H1 (cell line): ENCODE measurements at places on chromosomes 4 and X. TPM values are rescaled to one million over a fixed set of nuclear protein-coding genes. Genes with fewer than 3 reads are reported as not detected.

Gene INPP4B
- total RNA-seq: 0.34 and 0.54 TPM in 2 replicates

Gene WAS
- 0.63 and 0.80 TPM in 2 replicates for total RNA-seq

- H3K4me1 ChIP-seq: no peaks in the 10 kb centered on the region
- DNase-seq: no peak
- H3K27ac ChIP-seq: no peak overlapping the region
- H3K27me3 ChIP-seq: no peaks in the 10 kb centered on the region
- no peak overlapping the region for H3K4me3 ChIP-seq
- no peaks in the 10 kb centered on the region for H3K36me3 ChIP-seq
Measured at GRCh38 chrX:144715337-144715736, 532.0 kb upstream of the SPANXN1 start.

DNA sequence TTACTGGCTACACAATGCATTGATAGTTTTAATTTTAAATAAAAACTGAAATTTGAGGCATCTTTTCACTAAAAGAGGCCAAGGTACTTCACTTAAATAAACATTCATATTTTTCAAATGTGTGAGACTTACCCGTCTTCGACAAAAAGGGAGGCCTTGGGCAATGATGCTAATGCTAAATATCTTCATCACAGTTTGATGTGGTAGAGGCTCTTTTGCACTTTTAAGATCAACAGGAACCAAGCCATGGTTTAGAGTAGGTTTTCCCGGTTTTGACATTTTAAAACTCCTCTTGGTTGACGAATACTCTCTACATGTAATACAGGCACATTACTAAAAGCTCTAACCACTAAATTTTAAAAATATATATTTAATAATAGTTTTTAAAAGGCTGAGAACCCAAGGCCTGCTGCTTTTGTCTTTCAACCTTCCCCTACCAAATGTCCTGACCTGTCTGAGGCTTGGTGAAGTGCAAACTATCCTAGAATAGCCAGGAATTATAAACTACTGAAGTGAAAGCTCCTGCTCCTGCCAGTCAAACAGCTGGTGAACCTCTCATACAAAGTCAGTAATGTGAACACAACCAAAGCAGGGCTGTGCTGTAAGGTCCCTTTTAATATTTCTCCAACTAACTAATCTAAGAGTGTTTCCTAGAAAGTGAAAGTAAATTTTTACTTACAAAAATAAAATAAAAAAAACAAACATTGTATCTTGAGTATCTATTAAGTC is 153.7 kb downstream of the FBXW7 start:
- H3K27me3 ChIP-seq: no peaks in the 10 kb centered on the region
- H3K4me3 ChIP-seq: no peak overlapping the region
- no peaks in the 10 kb centered on the region for H3K36me3 ChIP-seq
- H3K27ac ChIP-seq: no peak overlapping the region
- H3K4me1 ChIP-seq: no peaks in the 10 kb centered on the region
- no peak for DNase-seq
